ENCODE measurements at places on chromosomes 5 and 9. TPM values are rescaled to one million over a fixed set of nuclear protein-coding genes. Genes with fewer than 3 reads are reported as not detected.

Gene CA9
- total RNA-seq = 2.3 TPM

Gene PDE6A
- total RNA-seq = not detected

Gene ADAMTS6
- 52.8 TPM for total RNA-seq

Gene ECM2
- total RNA-seq = 5.7 TPM

Gene PCDHGA2
- total RNA-seq = 6.6 TPM

Gene LCN15
- total RNA-seq = not detected

Gene RGS7BP
- not detected for total RNA-seq

Gene ABO
- total RNA-seq = not detected
